ENCODE measurements at places on chromosomes 13 and 19. TPM values are rescaled to one million over a fixed set of nuclear protein-coding genes. Genes with fewer than 3 reads are reported as not detected.

- H3K4me3 ChIP-seq, result no peak overlapping the region
- no peak for DNase-seq
- H3K36me3 ChIP-seq, result no peaks in the 10 kb centered on the region
- H3K27me3 ChIP-seq, result no peaks in the 10 kb centered on the region
- no peaks in the 10 kb centered on the region for H3K4me1 ChIP-seq
Measured at GRCh38 chr19:13190781-13191540, 40.8 kb downstream of the IER2 start.

DNA sequence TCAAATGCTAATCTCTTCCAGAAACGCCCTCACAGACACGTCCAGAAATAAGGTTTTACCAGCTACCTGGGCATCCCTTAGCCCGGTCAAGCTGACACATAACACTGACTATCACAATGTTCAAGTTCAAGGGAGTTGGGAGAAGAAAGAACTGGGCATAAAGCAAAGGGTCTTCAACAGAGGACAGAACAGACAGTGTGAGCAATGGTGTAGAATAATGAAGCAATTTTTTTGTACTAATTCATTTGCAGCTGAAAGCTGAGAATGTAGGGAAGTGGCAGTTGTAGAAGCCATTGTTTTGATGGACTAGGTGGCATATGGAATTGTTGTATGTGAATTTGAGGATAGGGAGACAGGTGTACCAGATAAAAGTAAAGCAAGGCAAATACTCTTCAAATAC is 58.1 kb upstream of the WDFY2 start:
- H3K27me3 ChIP-seq, result no peaks in the 10 kb centered on the region
- no peaks in the 10 kb centered on the region for H3K36me3 ChIP-seq
- no peak for DNase-seq
- H3K4me3 ChIP-seq, result no peak overlapping the region
- no peak overlapping the region for H3K27ac ChIP-seq

DNA sequence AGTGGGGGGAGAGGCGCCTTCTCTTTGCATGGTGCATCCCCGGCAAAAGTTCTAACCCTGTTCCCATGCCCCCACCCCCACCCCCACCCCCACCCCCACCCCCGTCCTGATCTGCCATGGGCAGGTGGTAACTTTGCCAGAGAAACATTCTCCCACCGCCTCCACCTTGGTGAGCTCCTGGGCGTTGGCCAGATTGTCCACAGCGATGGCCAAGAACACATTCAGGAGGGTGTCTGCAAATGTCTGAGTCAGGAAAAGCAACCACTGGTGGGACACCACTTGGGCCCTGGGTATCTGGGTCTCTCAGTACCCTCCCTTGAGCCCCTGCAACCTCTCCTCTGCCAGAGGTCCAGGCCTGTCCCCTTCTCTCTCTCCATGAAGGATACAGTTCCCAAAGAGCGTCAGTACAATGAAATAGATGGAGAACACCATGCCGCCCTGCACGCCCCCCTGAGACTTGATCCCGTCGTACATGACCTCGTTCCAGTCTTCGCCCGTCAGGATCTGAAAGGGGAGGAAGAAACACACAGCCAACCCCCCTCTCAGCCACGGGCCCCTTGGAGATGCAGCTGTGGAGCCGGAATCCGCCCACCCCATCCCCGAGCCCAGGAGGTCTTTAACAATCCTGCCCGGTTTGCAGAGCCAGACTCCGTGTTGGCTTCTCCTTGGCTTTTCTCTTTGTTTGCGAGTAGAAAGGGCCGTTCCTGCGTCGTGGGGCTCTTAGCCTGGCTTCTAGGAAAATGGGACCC is 153.3 kb downstream of the IER2 start:
- no peak overlapping the region for H3K4me3 ChIP-seq
- no peak overlapping the region for H3K27ac ChIP-seq
- H3K4me1 ChIP-seq, result no peaks in the 10 kb centered on the region
- no peaks in the 10 kb centered on the region for H3K27me3 ChIP-seq
- H3K36me3 ChIP-seq, result no peaks in the 10 kb centered on the region

GRCh38 chr19:41415154-41415571 is 12.0 kb downstream of the B3GNT8 start:
- DNase-seq, result no peak
- H3K4me1 ChIP-seq, result peaks cover 1% of the 10 kb centered on the region
- no peak overlapping the region for H3K4me3 ChIP-seq
- H3K27ac ChIP-seq, result no peak overlapping the region
- no peaks in the 10 kb centered on the region for H3K27me3 ChIP-seq
- H3K36me3 ChIP-seq, result peaks cover 66% of the 10 kb centered on the region

- H3K4me1 ChIP-seq, result no peaks in the 10 kb centered on the region
- H3K27me3 ChIP-seq, result peaks cover 3% of the 10 kb centered on the region
- no peak overlapping the region for H3K27ac ChIP-seq
- DNase-seq, result no peak
Measured at GRCh38 chr13:42364613-42365000, 92.7 kb downstream of the AKAP11 start.

GRCh38 chr19:36081894-36082293 is 27.2 kb downstream of the WDR62 start:
- no peaks in the 10 kb centered on the region for H3K36me3 ChIP-seq
- H3K27me3 ChIP-seq, result no peaks in the 10 kb centered on the region
- H3K4me1 ChIP-seq, result no peaks in the 10 kb centered on the region
- no peak overlapping the region for H3K4me3 ChIP-seq
- no peak for DNase-seq

DNA sequence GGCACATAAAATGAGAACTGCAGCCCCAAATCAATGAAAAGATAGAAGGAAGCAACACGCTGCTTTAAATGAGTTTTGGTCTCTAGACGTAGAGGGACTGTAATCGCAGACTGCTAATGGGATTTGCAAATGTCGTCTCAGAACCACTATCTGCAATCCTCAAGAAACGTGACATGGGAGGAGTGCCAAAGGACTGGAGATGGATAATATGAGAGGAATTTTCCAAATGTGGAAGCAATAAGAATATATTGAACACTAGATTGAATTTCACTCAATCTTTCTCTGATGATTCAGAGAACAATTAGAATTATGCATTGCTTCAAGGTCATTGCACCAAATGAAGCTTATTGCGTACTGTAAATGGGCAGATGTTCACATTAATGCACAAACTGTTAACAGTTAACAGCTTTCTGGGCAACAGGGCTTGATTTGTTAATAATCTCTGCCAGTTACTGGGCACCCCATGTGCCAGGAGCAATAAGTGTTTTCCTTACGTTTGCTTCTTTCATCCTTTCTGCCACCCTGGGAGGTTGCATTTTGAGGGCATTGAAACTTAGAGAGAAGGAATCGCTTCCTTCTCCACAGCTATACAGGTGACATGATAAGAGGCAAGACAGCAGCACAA is 62.8 kb upstream of the WASF3 start:
- no peak overlapping the region for H3K27ac ChIP-seq
- H3K27me3 ChIP-seq, result no peaks in the 10 kb centered on the region
- DNase-seq, result no peak
- H3K4me3 ChIP-seq, result no peak overlapping the region

GRCh38 chr13:51726446-51727193 is 77.3 kb downstream of the DHRS12 start:
- H3K4me1 ChIP-seq, result peaks cover 37% of the 10 kb centered on the region
- H3K36me3 ChIP-seq, result no peaks in the 10 kb centered on the region
- no peak for DNase-seq
- H3K27ac ChIP-seq, result peak overlapping the region; percentile 69
- H3K4me3 ChIP-seq, result peak overlapping the region; percentile 4

TEX101 gene
- total RNA-seq, result not detected

KLK2 gene
- total RNA-seq, result not detected

ANKRD24 gene
- total RNA-seq, result 0.28 TPM

All from thoracic aorta (tissue), 2 donors.